ENCODE measurements at places on chromosomes 13 and 19.

- no peak for DNase-seq
Measured at GRCh38 chr19:15155296-15155695, 45.5 kb downstream of the NOTCH3 start.

DNA sequence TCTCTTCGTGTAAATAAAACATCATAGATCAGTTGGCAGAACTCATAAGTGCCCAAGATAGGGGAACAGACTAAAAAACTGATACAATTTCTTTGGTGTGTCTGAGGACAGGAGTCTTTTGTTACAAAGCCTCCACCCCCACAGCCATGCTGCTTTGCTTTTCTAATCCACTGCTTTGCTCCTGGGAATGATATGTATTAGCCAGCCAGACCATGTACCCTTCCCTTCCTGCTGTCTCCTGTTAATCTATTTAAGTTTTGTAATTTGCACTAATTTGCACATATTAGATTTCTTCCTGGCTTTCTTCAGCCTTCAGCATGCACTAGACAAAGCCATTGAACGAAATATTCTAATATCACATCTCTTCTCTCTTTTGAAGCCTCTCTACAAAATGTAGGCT, 130.5 kb downstream of the MAB21L1 start:
- DNase-seq: no peak

- no peak for DNase-seq
Measured at GRCh38 chr13:110519046-110519445, 42.5 kb downstream of the RAB20 start.

GRCh38 chr13:48801255-48801654, 147.5 kb downstream of the CYSLTR2 start:
- DNase-seq: no peak

DNA sequence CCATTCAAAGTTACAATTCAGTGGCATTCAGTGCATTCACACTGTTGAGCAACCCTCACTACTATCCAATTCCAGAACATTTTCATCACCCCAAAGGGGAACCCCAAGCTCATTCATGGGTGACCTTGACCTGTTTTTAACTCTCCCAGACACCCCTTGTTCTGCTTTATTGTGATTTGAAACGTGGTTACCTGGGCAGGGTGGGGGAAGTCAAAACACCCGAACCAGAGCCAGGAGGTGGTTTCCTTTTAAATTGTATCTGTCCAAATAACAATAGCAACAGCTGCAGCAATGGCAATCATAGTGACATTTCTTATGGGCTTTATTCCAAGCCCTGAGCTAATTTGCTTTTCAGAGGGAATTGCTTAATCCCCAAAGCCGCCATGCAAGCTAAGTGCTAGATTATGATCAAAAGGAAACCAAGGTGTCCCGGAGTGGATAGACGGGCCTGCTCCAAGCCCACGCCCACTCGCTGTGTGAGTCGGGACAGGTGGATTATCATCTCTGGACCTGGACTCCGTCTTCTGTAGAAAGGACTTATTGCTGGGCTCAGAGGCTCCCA, 6.1 kb downstream of the PTGIR start:
- DNase-seq: no peak

DNA sequence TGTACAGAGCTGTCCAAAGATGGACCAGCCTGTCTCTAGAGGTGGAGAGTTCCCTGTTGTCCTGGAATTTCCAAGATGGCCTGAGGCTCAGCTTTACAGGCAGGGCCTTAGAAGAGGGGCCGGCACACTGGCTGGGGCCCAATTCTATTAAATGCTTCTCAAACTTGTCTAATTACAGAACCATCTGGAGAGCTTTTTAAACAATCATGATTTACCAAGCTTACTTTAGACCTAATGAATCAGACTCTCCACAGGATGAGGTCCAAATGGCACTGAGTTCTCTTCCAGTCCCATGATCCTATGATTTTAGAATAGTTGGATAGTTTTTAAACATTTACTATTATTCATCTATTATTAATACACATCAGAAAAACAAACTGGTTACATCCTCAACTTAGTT, 123.5 kb downstream of the DNAJC3 start:
- DNase-seq: no peak

GRCh38 chr19:49363268-49364082, at the start of gene DKKL1:
Gene DKKL1, plus strand, starts transcription at chr19:49363877. Its CDS starts 122 bp downstream, at chr19:49363999.
- DNase-seq: peak; percentile 84

GRCh38 chr13:35888457-35888883, 242.7 kb downstream of the DCLK1 start:
- no peak for DNase-seq

DNA sequence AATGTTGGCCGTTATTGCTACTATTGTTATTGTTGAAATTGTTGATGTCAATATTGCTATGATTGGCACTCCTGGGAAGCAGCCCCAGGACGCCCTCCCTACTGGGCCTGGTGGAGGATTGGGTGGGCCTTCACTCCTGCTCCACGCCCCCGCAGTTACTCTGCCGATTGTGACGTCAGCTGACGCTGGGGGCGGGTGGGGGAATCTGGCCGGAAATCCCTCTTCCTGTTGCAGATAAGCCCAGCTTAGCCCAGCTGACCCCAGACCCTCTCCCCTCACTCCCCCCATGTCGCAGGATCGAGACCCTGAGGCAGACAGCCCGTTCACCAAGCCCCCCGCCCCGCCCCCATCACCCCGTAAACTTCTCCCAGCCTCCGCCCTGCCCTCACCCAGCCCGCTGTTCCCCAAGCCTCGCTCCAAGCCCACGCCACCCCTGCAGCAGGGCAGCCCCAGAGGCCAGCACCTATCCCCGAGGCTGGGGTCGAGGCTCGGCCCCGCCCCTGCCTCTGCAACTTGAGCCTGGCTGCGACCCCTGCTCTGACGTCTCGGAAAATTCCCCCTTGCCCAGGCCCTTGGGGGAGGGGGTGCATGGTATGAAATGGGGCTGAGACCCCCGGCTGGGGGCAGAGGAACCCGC, at the start of gene ETV2:
Gene ETV2, plus strand, starts transcription at position 231 of the 637 bp plus-strand sequence. CDS start 716 bp downstream, outside the sequence.
- no peak for DNase-seq

DNA sequence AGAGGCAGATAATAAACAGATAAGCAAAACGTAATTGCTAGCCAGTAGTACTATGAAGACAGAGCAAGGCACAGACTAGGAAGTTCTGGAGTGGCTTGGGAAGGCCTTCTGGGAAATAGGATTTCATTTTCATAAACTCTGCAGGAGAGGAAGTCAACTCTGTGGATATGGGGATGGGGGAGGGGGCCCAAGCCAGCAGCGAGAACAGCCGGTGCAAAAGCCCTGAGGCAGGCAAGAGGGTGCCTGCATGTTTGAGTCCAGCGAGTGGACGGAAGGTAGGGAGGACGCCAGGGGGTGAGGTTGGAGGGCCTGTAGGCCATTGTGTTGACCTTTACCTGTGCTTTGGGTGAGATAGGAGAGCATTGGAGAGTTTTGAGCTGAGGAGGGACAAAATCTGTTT, 9.0 kb upstream of the ASF1B start:
- no peak for DNase-seq

GRCh38 chr19:11560404-11561051, 1.5 kb upstream of the ELOF1 start:
- DNase-seq: peak; percentile 52

- no peak for DNase-seq
Measured at GRCh38 chr19:55174425-55175116, 5.5 kb downstream of the SYT5 start.

GRCh38 chr19:6056801-6057650, 53.3 kb downstream of the RFX2 start:
- no peak for DNase-seq

GRCh38 chr19:29651622-29652394, 13.5 kb upstream of the PLEKHF1 start:
- no peak for DNase-seq

DNA sequence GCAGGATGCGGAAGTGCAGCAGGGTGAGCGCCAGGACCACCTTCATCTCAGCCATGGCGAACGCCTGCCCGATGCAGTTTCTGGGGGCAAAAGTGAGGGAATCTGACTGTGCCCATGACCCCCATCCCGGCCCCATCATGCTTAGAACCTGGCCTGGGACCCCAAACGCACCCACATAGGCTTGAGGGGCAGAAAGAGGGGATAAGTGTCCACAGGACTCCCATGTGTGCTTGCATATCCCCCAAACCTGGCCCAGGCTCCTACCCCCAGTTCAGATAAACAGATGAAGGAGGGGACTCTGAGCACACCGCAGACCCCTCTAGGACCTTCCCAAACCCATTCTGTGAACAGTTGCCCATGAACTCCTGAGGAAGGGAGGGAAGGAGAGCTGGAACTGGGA, 16.0 kb upstream of the CYP4F2 start:
- DNase-seq: no peak

DNA sequence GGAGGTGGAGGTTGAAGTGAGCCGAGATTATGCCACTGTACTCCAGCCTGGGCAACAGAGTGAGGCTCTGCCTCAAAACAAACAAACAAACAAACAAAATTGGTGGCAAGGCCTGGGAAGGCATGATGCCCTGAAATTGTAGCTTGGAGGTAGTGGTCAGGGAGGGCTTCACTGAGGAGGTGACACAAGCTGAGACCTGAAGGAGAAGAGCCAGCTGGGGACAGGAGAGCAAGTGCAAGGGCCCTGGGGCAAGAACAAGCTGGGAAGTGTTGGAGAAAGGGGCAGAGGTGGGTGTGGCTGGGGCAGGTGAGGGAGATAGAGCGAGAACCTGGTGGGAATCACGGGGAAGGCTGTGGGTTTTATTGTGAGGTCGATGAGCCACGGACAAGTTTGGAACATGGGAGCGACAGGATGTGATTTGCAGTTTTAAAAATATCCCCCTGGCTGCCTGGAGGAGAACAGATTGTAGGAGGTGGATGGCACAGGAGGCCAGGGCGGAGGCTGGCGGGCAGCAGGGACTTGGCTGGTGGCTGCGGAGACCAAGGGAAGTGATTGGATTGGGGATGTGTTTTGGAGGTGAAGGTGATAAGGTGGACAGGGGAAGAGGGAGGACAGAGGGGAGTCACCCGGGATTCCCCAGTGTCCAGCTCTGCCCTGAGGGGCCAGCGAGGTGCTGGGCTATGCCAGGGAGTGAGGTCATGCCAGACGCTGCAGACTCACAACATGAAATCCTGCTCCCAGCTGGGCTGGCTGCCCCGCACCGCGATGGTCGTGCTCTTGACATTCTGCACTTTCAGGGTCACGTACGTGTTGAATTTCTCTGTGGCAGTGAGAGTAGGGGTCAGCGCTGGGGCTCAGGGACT, 14.0 kb downstream of the UNC13A start:
- no peak for DNase-seq

DNA sequence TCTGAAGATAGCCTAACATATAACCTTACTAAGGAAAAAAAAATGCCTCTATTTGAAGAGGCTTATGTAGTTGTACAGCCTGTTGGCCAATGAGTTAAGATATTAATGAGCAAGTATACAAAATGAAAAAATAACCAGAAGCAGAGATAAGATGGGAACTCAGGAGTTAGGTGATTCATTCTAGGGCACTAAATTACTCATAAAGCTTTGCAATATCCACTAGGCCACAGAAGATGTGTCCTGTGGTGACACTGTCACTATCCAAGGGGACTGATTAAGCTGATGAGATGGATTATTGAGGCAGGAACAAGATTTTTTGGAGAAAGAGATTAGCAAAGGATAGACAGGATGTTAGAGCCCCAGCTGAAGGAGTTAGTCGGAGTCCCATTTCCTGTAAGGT, 99.6 kb downstream of the LIG4 start:
- no peak for DNase-seq

DNA sequence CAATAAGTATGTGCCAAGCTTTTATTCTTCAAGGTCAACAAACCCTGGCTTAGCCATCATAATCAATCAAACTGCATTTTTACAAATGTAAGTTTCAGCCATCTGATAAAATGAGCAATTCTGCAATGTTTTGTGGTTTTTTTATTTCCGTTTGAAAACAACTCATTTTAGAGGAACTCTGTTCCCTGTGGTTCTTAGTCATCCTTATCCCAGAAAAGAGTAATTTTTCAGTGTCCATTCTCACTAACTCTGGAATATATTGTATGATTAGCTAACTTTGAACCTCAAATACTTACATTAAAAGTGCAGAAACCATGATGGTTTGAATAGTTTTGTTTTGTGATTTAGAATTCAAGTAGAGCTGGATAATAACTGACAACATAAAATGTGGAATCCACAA, 87.6 kb downstream of the IRS2 start:
- no peak for DNase-seq

DNA sequence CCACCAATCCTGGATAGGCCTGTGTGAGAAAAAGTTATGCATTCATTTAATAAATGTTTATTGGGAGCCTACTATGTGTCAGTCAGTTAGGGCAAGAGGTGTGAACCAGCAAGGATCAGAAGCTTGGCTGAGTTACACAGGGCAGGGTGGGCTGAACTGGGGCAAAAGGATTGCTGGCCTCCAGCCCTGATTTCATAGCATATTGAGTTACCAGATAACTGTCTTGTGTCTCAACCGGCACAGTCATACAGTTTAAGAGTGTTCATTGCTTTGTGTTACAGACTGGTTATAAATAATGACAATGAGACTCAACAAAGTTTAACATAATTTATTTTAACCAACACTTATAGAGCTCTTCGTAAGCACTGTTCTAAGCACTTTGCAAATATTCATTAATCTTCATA, 253.8 kb downstream of the DLEU7 start:
- DNase-seq: no peak

DNA sequence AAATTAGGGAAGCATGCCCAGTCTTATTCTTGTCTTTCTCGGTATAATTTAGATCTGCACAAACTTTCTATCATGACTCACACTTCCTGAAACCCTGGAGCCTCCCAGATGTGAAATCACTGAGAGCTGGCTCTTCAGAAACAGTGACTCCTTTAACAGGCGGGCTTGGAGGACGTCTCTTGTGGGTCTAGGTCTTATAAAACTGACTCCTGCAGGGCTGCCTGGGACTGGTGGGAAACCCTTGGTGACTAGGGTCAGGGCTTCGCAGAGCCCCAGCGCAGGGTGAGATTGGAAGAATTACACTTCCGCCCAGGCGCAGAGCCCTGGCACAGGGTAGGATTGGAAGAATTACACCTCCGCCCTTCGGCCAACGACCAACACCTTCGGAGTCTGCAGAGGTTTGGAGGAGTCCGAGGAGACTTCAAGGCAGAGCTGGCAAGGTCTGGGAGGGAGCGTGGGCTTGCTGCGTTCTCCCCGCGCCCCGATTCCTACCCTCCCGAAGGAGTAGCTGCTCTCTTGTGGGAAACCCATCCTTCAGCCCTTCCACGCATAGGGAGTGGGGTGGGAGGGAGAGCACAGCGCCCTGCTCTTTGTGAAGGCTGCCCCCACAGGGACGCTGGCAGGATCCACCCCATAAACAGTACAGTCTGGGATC, 43.4 kb upstream of the MAP3K10 start:
- DNase-seq: no peak

- no peak for DNase-seq
Measured at GRCh38 chr13:74922963-74923362, 559.0 kb downstream of the TBC1D4 start.

- DNase-seq: no peak
Measured at GRCh38 chr19:53785196-53785889, 38.8 kb downstream of the NLRP12 start.

Measured in frontal cortex (tissue), 4 donors.